ENCODE measurements at places on chromosomes 6 and 20.

- DNase-seq = no peak
These were observed 21.3 kb downstream of the SPATA2 start for GRCh38 chr20:49894073-49894470.

DNA sequence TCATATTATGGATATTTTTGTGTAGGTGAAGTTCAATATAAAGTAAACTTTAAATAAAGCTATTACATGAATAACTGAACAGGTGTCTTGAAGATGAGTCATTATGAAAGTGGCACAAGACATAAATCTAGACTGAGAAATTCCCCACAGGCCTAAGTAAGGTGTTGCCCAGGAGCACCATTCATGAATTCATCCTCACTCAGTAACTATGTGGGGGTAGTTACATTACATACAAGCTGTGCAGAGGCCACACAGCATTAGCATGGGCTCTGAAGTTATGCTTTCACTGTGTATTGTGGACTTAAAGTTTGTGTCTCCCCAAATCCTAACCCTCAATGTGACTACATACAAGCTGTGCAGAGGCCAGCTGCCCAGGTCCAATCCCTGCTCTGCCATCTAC is 65.9 kb downstream of the BCAS1 start:
- DNase-seq = no peak

DNA sequence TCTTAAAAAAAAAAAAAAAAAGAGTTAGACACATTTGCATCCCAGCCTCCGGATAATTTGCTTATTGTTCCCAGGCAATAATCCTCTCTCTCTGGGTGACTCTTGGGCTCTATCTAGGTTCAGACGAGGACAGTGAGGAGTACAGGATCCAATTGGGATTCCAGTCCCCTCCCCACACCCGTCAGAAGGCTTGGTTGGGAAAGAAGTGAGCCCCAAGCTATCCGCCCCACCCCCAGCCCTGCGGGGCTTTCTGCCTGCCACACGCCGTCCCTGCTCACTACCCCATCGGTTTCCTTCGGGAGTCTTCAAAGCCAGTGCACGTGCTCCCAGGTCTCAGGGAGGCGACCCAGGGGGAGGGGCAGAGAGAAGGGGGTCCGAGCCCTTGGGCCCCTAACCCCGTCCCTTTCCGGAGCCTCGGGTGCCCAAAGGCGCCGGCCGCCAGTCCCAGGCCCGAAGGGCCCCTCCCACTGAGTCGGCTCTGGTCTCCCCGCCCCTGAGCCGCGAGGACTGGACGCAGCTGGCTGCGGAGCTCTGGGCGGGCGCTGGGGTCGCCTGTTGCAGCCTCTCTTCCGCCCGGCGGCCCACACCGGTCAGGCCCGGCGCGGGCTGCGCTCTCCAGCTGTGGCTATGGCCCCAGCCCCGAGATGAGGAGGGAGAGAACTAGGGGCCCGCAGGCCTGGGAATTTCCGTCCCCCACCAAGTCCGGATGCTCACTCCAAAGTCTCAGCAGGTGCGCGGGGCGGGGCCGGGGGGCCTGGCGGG is 2.5 kb downstream of the MYMX start:
- DNase-seq = peak; percentile 18

- no peak for DNase-seq
These were observed 122.6 kb downstream of the OPRM1 start for GRCh38 chr6:154161689-154162088.

DNA sequence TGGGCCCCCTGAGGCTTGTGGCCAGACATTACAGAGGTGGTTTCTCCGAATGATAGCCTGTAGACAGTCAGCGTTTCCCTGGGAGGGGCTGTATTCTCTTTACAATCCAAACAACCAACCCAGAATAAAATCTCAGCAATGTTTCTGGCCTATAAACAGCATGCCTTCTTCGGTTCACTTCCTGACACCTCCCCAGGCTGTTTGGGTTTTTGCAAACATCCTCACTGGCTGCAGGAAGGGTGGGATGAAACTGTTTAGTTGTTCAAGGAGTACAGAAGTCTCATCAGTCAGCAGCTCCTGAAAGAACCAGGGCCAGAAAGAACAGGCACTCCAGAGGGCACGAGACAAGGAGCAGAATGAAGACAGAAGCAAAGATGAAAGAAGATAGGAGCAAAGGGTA is 350.0 kb downstream of the QKI start:
- peak; percentile 57 for DNase-seq

GRCh38 chr20:11261533-11262000 is 587.8 kb upstream of the JAG1 start:
- DNase-seq = peak; percentile 91

DNA sequence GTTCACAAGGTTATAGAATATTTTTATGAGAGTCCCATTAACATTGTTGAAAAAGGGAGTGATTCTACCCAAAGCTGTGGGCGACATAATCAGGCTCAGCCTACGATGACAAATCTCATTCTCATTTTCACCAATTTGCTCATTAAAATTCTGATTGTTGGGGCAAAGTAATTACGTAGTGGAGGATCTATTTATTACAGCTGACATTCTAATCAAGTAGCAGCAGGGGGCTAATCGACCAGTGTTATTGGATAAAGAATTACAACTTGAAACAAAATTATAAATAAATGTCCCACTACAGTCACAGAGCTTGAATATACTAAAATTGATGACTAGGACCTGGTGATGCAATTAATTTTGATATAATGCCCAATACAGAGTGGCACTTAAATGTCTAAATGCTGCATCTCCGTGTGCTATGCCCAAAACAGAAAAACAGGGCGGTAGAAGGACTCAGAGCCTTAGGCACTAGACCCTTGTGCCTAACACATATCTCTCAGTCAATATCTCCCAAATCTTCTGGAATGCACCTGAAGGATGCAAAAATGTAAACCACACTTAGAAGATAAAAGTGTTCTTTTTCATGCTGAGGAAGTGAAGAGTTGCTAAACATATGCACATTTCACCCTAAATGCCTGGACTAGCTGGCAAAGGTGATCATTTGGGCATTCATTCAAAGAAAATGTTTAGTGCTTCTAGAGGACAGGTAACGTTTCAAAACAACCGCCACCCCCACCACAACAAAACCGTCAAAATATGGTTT is 88.3 kb downstream of the CD24 start:
- no peak for DNase-seq
